ENCODE measurements at places on chromosomes 6 and 20.

DNA sequence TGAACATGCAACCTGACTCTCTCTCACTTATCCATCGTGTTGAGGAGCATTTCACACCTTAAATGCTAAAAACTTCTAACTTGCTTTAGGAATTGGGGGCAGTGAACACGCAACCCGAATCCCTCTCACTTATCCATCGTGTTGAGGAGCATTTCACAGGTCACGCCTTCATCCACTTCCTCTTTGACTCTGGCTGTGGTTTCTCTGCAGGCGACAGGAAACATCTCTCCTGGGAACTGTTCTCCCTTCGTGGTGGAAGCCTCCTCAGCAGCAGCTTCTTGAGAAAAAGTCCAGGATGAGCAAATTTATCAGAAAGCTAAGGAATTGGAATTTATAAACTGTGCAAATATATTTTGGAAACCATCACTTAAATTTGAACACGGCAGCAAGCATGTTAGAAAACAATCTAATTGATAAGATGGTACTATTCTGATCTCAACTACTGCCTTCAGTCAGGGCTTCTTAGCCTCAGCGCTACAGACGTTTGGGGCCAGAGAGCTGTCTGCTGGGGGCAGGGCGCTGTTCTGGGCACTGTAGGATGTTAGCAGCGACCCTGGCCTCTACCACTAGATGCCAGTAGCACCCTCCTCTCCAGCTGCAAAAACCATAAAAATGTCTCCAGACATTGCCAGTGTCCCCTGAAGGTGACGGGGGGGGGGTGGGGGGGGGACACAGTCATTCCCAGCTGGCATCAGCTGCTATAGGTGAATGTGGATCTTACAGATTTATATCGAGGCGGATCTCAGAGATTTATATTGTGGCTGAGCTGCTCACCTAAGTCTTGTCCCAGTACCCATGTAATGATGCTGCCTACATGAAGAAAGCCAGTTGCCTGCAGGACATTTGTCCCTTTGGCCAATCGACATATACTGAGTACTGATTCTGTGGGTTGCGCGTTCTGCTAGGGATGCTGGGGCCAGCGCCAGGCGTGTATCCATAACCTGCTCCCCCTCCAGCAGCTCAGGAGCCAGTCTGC, 26.2 kb downstream of the CTCFL start:
- peak; percentile 74 for DNase-seq

- peak; percentile 84 for DNase-seq
Measured at GRCh38 chr6:36593569-36594028, 563 bp upstream of the SRSF3 start.

GRCh38 chr6:54621285-54621684, 225.3 kb upstream of the FAM83B start:
- DNase-seq = no peak

DNA sequence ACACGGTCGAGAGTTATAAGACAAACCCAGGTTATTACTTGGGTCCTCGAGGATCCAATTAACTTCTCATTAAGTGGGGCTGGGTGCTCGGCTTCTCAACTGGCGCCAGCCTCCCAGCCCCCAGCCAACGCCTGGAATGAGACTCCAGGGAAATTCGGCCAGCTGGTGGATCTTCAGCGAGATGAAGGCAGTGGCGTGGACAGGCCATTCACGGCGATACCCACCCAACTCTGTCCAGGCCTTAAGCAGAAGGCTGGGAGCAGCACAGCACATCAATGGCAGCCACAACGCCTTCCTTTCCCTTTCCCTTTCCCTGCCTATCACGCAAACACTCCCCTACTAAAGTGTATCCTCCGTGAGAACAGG, 868 bp downstream of the METTL24 start:
- no peak for DNase-seq

- no peak for DNase-seq
Measured at GRCh38 chr20:5865604-5866003, 84.7 kb downstream of the TRMT6 start.

DNA sequence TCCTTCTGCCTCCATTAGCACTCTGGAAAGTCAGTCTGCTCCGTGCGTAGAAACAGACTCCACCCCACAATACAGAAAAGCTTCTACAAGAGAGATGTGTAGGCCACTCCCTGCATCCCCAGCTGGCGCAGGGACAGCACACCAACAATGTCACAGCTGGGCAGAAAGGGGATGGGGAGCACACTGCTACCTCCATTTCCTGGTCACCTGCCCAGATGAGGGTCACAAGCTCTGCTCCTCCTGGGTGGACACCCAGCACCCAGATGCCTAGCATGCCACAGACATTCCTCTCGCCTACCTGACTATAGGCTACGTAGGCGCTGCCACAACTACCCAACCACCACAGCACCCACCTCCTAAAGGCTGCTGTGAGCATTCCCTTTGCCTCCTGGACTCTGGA, 12.2 kb downstream of the BEND3 start:
- no peak for DNase-seq

GRCh38 chr20:46211331-46211722, 93.2 kb downstream of the CD40 start:
- DNase-seq = no peak

DNA sequence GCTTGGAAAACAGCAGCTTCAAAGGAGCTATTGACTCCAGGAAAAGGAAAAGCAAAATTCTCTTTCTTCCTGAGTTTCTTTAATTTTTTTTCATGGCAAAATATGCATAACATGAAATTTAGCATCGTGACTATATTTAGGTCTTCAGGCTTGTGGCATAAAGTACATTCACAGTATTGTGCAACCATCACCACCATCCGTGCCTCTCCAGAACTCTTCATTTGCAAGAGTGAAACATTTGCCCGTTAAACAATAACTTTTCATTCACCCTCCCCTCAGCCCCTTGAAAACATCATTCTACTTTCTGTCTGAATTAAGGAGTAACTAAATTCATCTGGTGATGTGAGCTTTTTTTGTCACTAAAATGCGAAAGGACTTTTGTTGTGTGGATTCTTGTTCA, 251.7 kb downstream of the PHACTR1 start:
- no peak for DNase-seq

DNA sequence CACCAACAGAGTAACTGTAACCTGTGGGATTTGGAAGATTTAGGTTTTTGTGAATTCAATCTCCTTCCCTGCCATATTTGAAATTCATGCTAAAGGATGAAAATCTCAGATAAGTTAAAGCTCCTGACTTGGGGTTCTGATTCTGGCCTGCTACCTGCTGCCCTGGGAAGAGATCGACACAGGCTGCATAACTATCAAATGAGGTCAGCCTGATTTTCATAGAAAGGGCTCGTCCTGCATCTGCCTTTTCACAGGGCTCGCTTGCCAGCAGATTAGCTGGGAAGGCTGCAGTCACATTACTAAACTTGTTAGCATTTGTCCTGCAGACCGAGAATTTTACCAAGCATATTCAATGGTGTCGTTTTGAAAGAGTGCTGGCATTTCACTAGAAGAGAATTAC, 14.6 kb downstream of the GCLC start:
- no peak for DNase-seq

DNA sequence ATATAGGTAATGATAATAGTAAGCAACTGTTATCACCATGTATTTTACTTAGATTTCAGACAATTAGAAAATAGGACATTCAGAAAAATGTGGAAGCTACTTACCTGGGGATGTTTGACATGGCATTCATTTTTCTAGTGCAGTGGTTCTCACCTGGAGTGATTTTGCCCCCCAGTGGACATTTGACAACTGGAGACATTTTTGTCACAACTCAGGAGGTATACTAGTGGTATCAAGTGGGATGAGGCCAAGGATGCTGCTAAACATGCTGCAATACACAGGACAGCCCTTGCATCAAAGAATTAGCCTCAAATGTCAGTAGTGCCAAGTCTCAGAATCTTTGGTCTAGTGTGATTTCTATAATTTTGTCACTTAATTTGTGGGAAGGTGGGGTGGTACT, 36.1 kb downstream of the NUS1 start:
- no peak for DNase-seq

DNA sequence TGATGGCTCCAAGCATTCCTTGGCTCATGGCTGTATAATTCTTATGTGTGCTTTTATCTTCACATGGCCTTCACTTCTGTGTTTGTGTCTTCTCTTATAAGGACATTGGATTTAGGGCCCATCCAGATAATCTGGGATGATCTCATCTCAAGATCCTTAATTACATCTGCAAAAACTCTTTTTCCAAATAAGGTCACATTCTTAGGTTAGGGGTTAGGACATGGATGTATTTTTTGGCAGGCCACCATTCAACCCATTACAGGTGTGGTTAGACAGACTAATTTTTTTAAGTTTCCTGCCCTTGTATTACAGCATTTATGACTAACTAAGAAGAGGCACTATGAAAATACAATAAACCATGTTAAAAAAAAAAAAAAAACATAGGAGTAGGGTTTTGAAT, 254.0 kb downstream of the TPBG start:
- DNase-seq = no peak

GRCh38 chr20:20413810-20414281, 45.9 kb downstream of the INSM1 start:
- DNase-seq = no peak

DNA sequence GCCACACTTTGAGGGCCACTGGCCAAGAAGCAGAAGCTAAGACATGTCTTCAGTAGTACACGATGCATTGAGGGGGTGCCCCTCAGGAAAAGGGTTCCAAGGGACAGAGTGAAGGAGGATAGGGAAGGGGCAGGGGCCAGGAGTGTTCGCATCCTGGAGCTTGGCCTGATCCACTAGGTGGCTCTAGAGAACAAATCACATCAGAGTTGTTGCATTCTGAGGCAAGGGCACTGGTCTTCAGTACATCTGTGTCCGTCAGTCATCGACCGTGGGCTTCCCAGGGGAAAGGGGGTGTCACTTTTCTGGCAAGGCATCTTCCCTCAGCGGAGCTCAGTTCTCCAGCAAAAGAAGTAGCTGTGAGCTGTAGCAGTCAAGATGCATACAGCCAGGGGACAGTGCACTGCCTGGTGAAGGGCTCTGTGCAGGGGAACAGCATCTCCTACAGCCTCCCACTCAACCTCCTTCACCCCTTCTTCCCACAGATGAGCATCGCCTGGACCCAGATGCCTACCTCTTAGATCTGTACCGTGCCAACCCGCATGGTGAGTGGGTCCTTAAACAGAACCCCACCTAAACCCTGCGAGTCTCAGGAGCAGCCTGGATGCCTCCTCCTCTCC, 47.8 kb downstream of the ARHGAP40 start:
- DNase-seq = no peak

GRCh38 chr6:26472549-26473290, 15.0 kb downstream of the BTN2A1 start:
- no peak for DNase-seq

GRCh38 chr20:48912065-48912464, 9.4 kb upstream of the ARFGEF2 start:
- DNase-seq = no peak

- no peak for DNase-seq
Measured at GRCh38 chr6:84763886-84764331, 489 bp downstream of the TBX18 start.

- no peak for DNase-seq
Measured at GRCh38 chr6:111283707-111284106, 196.4 kb downstream of the SLC16A10 start.

- DNase-seq = no peak
Measured at GRCh38 chr6:107622269-107622668, 132.4 kb downstream of the SOBP start.

- no peak for DNase-seq
Measured at GRCh38 chr6:17047889-17048288, 54.0 kb upstream of the STMND1 start.

DNA sequence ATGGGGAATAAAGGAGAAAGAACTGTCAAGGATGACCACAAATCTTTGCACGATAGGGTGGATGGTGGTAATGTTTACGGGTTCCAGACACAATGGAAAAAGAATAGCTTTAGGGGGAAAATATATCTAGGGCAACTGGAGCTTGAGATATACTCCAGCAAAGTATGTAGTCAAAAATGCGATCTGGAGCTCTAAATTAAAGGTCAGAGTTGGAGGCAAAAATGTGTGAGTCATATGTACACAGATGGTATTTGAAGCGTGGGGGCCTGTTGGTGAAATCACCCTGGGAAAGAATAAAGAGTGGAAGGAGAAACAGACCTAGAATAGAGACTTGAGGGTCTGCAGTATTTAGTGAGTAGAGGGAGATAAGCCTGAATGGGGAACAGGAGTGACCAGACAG, 633.9 kb upstream of the CHD6 start:
- DNase-seq = no peak

GRCh38 chr20:50688256-50688975, 2.9 kb downstream of the RIPOR3 start:
- no peak for DNase-seq

DNA sequence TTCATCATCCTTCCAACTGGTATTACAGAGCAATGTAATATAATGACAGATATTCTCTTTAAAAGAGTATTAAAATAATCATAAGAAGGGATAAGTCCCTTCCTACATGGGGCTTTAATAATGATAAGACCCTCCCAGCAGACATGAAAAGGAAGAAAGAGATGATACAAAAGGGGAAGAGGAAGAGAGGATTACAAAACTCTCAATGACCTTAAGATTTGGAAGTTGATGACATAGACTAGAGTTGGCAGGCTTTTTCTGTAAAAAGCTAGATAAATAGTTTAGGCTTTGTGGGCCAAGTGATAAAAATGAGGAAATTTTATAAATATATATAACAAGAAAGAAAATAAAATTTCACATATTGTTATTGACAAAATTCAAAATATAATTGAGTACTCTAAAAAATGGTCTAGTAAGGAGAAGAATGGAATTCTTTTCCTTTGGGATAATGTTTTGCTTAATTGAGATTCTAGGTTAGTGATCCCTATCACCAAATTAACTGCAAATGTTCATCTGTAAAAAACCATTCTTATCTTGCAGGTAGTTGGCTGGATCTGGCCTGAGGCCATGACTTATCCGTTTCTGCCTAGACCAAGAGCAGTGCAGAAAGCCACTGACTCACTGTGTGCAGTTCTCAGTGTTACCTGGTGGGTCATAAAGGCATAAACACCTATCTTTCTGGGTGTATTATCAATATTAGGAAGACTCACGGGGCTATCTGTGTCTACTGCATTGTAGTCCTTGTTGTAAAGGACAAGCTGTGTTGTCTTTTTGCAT, 11.0 kb downstream of the RIPOR2 start:
- no peak for DNase-seq

DNA sequence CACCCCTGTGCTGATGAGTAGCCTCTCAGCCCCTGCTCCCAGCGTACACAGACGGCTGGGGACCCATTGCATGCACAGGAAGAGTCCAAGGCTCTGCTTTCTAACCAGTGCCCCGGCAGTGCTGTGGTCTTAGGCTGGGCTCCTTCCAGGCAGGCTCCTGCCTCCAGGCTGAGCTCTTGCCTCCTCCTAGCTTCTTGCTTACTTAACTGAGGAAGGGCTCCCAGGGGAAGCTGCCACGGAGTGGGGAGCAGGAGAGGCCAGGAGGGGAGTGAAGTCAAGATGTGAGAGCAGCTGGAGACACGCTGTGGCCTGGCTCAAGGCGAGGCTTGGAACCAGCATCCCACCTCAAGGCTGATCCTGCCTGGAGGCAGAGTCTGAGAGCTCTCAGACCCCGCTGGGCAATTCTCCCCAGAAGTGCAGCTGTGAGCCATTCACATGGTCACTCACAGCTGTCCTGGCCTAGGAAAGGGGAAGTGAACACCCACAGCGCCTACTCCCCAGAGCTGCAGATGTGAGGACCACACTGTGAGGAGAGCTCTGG, 141.0 kb downstream of the TBXT start:
- DNase-seq = no peak

GRCh38 chr6:157754351-157754750, 68.7 kb upstream of the SNX9 start:
- DNase-seq = no peak
